Gastroesophageal sphincter (tissue), 4 donors: ENCODE measurements at places on chromosomes 16 and 17. TPM values are rescaled to one million over a fixed set of nuclear protein-coding genes. Genes with fewer than 3 reads are reported as not detected.

DNA sequence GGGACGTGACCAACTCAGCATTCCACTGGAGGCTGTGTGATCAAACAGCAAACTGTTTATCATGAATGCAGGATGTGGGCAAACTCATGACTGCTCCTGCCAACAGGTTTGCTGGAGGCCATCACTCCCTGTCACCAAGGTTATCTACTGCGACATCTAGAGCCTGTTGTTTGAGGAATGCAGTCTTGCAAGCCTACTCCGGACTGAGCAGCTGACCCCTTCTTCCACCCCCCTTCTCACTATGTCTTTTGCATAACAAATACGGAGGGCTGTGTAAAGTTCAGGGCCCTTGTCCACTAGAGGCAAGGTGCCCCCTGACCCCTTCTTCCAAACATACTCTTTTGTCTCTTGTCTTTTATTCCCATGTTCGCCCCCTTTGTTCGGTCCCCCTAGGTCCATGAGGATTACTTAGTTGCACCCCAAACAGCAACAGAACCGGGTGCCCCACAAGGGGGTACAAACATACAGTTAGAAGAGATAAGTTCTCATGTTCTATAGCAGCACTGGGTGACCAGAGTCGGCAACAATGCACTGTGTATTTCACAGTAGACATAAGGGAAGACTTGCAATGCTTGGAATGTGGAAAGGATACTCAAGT lies 28.7 kb downstream of the MEAK7 start:
- no peak for ATAC-seq

HOXB4 gene
- 7.4 TPM for total RNA-seq

- ATAC-seq, result no peak
Measured at GRCh38 chr16:340370-341091, 12.0 kb downstream of the AXIN1 start.

GRCh38 chr16:56460101-56460500 lies 8.7 kb downstream of the OGFOD1 start:
- no peak for ATAC-seq

DNA sequence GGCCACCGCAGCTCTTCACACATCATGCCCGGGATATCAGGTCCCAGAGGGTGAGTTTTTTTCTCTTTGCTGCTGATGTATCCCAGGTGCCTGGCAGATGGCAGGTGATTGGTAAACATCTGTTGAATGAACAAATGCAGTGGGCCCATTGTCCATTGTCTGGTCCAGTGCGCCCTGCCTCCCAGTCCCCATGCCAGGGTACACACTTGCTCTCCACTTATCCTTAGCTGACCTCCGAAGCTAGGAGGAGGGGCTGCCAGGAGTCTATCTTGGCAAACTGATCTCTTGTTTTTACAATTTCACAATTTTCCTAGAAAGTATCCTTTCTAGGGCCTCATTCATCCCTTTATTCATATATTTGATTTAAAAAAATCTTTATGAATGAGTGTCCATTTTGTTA lies 196.0 kb downstream of the RAB11FIP4 start:
- no peak for ATAC-seq

- no peak for ATAC-seq
Measured at GRCh38 chr16:11234884-11235702, 20.9 kb downstream of the SOCS1 start.

DNA sequence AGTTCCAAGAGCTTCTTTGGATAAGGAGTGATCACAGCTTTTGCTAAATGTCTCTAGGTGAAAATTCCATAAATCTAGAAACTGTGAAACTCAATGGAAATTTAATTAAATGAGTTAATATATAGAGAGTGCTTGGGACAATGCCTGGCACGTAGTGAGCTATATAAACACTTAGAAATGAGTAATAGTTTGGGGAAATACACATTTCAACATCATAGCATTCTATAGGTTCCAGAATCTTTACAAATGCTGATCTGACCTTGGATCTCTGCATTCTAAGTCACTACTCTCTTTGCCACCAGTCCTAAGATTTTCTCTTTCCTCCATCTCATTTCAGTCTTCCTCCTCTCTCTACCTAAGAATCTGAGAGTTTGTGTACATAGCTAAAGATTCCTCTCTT lies 175.6 kb downstream of the SOX9 start:
- ATAC-seq, result no peak

DNA sequence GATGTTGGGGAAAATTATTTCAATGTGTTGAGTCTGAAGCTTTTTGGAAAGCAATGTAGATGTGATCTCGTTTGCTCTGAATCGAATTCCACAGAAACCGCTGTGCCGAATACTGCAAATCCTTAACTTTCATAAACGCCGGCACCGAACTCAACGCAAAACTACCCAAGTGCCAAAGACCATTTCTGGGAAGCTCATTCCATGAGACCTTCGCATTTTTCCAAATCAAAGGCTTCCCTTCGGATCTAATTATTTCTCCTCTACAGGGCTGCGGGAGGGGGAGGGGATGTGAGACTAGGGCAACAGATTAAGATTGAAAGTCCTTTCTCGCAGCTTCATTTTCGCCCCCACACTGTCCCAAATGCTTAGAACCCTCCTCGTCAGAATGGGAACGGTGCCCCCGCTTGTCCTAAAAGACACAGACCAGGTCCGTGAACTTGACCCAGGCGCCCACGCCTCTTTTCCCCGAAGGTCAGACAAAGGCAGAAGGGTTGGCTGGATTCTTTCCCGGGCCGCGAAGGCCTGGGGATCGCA lies 4.0 kb downstream of the PRAC1 start:
- no peak for ATAC-seq

DNA sequence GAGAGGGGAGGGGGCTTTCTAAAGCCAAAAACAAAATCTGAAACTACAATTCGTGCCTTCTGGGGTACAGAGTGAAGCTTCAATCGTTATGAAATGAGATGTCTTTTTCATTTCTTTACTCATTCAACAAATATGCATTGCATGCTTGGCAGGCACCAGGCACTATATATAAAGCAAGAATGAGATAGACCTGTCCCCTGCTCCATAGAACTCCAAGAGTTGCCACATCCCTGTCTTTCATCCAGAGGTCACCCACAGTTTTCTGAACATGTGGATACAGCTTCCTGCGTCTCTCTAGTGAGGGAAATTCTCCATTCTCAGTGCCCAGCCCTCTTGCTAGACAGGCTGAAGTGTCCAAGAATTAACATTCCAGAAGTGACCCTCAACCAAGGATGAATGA lies 343.2 kb upstream of the MAF start:
- ATAC-seq, result no peak

- no peak for ATAC-seq
Measured at GRCh38 chr17:60080545-60080944, 1.8 kb upstream of the HEATR6 start.

GGT6 gene
- total RNA-seq, result 0.47 TPM
